ENCODE measurements at places on chromosomes 5 and 9.

DNA sequence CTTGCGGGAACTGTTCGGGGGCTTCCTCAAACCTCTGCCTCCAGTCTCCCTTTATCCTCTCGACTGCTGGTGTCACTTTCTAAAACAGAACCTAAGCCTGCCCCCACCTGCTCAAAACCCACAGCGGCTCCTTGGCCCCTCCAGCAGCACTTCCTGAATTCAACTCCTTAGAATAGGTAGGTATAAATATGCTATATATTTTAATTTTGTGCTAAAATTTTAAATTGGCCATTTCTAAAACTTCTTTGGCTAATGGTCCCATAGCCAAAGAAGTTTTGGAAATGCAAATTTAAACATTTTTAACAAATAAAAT lies 71.8 kb upstream of the TBC1D2 start:
- DNase-seq: no peak

GRCh38 chr5:175873088-175873454 lies 1.7 kb downstream of the CPLX2 start:
- peak; percentile 57 for DNase-seq

DNA sequence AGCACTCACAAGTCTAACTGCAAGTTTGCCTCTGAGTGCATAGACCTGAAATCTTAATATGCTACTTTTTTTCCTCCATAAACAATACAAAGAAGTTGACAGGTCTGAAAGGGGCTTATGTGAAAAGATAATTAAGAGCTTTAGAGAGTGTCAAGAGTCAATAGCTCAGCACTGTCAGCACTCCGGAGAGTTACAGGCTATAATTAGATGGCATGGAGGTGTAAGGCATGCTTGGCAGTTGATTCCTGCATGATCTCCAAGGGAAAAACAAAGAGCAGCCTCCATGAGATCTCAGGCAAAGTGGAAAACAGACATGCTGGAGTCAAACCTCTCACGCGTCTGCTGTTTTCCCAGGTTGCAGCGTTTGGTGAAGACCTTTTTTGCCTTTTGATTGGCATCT lies 468.7 kb downstream of the TLE4 start:
- DNase-seq: no peak

- DNase-seq: no peak
Measured at GRCh38 chr5:67272453-67273130, 76.0 kb upstream of the CD180 start.

DNA sequence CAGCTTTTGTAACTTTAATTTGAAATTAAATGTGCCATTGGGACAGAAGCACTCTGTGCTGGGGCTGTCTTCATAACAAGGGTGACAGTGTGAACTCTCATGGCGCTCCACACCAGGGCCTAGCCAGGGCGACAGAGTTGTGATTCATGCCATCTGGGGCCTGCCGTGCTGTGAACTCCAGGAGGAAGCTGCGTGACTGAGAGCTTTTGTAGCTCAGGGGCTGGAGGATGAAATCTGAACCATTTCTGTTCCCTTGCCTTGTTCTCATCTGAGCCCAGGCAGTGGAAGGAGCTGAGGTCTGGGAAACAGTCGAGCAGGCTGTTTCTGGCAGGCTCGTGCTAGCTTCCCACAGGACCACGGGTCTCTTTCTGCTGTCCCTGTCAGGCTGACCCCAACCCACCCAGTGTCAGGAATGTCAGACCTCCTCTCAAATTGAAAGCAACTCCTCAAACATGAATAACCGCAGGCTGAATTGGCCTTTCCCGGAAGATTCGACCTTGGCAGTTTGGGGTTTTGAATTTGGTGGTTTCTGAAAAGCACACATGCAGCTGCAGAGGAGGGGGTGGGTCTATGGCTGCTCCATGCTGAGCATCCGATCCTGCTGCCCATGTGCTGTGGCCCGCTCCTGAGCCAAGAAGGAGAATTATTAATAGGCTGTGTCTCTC lies 69.2 kb upstream of the RPS23 start:
- DNase-seq: no peak

- DNase-seq: no peak
Measured at GRCh38 chr5:43425983-43426382, 13.8 kb upstream of the CCL28 start.

DNA sequence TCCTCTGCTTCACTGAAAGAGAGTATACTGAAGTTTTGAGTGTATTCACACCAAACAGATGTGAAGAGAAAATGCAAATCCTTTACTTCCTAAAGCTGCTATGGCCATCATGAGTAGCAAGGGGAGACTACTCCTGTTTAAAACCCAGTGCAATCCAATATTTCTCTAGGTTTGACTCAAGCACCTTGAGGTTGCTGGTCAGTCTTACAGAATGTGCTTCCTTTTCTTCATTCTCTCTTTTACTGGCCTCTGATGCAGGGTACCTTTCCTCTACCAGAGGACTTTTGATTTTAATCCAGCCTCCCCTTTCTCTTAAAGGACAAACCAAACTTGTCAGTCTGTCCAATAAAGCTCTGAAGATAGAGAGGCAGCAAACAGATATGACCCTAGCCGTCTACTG lies 98.1 kb upstream of the TLE4 start:
- no peak for DNase-seq
